Thyroid gland (tissue), 4 donors: ENCODE measurements at places on chromosomes 7 and 10. TPM values are rescaled to one million over a fixed set of nuclear protein-coding genes. Genes with fewer than 3 reads are reported as not detected.

The TRAPPC14 gene
- 12.2 TPM for total RNA-seq

DNA sequence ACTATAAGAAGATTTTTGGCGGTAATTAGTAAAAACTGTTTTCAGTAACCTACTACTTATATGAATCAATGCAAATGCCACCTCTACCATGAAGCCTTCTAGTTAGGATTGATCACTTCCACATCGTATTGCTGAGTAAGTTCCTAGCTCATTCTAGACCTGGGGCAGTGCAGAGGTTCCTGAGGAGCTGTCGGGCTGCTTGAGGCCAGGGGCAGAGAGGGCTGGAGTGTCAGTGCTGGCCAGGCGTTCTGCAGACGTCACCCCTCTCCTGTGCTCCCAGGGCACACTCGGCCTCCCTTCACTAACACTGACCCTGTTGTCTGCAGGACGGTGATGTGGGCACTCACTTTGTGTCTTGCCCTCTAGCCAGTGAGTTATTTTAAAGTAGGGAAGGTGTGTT is 275.7 kb downstream of the CELF2 start:
- DNase-seq = no peak
- no peaks in the 10 kb centered on the region for H3K27me3 ChIP-seq
- H3K4me3 ChIP-seq = no peak overlapping the region
- no peaks in the 10 kb centered on the region for H3K36me3 ChIP-seq
- no peak overlapping the region for H3K27ac ChIP-seq
- H3K4me1 ChIP-seq = no peaks in the 10 kb centered on the region

- no peak for DNase-seq
- no peaks in the 10 kb centered on the region for H3K27me3 ChIP-seq
- H3K4me3 ChIP-seq = no peak overlapping the region
- no peak overlapping the region for H3K27ac ChIP-seq
- no peaks in the 10 kb centered on the region for H3K36me3 ChIP-seq
These were observed 64.4 kb upstream of the PDGFA start for GRCh38 chr7:584122-584465.

The ACTL6B gene
- total RNA-seq = 0.93 TPM

The ZNF425 gene
- 3.8 TPM for total RNA-seq

The SEMA3A gene
- total RNA-seq = 8.1 TPM

The YKT6 gene
- 56.2 TPM for total RNA-seq

DNA sequence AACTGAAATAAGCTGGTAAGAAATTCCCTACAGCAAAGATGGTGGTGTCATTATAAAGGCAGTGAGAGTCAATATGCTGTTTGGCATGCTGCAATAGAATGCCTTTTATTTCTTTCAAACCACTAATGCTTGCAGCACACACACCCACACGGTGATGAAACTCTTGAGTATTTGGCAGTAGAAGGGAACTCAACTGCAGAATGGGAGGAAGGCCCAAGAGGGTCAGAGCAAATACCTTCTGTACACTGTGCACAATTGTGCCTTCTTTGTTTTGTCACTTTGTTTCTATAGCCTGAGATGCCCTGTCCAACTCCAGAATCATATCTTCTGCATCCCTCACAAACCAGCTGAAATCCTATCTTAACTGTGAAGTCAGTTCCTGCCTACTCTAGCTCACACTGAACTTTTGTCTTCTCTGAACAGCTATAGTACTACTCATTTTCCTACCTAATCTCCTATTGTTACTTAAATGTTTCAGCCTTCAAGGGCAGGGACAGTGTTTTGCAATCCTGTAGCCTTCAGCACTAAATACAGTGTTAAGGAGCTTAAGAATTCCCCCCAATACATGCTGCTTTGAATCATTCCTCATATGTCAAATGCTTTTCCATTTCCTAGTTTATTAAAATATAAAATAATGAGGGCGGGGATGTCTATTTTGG is 22.2 kb downstream of the MMS19 start:
- no peak for DNase-seq
- H3K4me3 ChIP-seq = no peak overlapping the region
- peaks cover 44% of the 10 kb centered on the region for H3K36me3 ChIP-seq
- no peak overlapping the region for H3K27ac ChIP-seq
- no peaks in the 10 kb centered on the region for H3K27me3 ChIP-seq
- no peaks in the 10 kb centered on the region for H3K4me1 ChIP-seq

DNA sequence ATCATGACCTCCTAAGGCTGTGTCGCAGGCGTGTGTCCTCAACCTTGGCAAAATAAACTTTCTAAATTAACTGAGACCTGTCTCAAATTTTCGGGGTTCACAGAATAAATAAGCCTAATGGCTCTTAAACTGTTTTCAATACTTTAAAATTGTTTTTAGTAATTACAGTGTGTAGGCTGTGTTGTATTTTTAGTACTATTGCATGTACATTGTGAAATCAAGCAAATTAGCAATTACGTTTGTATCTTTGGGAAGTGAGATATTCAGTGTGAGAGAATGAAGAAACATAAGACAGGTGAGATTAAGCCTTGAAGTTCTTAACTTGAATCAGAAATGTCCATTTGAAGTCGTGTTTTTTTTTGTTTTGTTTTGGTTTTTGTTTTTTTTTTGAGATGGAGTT is 4.8 kb upstream of the AKR1B10 start:
- H3K4me3 ChIP-seq = no peak overlapping the region
- H3K27ac ChIP-seq = no peak overlapping the region
- H3K4me1 ChIP-seq = peaks cover 3% of the 10 kb centered on the region
- no peak for DNase-seq
- H3K27me3 ChIP-seq = no peaks in the 10 kb centered on the region
- no peaks in the 10 kb centered on the region for H3K36me3 ChIP-seq

DNA sequence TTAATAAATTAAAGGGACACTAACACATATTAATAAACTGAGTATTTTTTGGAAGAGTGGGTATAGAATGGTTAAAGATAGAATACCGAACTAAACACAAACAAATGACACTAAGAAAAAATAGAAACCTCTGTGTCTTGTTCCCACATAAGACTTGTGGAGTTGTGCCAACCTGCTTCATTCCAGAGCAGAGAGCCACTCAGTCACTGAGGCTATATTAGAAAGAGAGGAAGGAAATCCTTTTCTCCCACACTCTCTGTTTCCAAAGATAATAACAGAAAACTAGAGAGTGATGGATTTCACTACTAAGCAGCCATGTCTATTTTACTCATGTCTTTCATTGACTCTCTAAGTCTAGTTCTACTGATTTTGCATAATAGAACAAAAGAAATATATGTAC is 26.0 kb downstream of the CTNNA3 start:
- no peak overlapping the region for H3K4me3 ChIP-seq
- no peak for DNase-seq
- H3K4me1 ChIP-seq = no peaks in the 10 kb centered on the region

The EVX1 gene
- not detected for total RNA-seq

DNA sequence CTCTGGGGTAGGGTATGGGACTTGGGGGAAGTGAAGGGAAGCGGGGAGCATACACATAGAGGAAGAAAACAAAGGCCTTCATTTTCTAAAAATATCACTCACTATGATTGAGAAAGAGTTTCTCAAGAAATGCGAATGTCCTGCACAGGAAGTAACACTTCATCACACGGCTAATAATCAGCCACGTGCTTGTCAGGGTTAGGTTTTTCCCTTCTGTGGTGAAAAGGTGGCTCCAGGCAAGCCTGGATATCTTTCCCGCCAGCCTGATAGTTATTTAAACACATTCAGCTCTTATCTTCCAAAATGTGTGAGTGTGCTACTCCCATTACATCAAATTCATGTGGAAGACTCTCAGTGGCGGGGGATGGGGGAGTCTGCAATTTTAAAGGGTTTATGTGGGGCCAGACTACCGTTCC is 166.4 kb upstream of the ADO start:
- H3K27me3 ChIP-seq = no peaks in the 10 kb centered on the region
- H3K4me1 ChIP-seq = no peaks in the 10 kb centered on the region
- H3K36me3 ChIP-seq = no peaks in the 10 kb centered on the region
- no peak for DNase-seq
- no peak overlapping the region for H3K27ac ChIP-seq
- H3K4me3 ChIP-seq = no peak overlapping the region

- H3K4me1 ChIP-seq = no peaks in the 10 kb centered on the region
- peak; percentile 41 for DNase-seq
- no peak overlapping the region for H3K4me3 ChIP-seq
These were observed 220.3 kb upstream of the STK17A start for GRCh38 chr7:43362652-43363034.

DNA sequence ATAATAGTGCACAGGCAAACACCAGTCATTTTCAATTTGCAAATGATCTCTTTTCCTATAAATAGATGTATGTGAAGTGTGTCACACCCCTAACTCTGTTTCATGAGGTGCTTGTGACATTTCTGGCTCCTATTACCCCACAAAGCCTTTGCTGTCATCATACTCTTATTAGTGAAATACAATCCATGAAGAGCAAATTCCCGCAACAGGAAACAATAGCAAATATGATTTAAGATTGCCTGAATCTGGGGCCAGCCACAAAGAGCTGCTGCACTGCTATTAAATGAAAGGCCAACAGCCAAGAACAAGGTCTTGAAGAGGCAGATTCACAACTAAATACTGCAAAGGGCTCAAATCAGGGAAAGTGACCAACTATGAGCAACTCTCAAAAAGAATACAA is 96.3 kb upstream of the CAV2 start:
- no peaks in the 10 kb centered on the region for H3K27me3 ChIP-seq
- H3K4me1 ChIP-seq = peaks cover 8% of the 10 kb centered on the region
- H3K36me3 ChIP-seq = no peaks in the 10 kb centered on the region
- no peak overlapping the region for H3K4me3 ChIP-seq

DNA sequence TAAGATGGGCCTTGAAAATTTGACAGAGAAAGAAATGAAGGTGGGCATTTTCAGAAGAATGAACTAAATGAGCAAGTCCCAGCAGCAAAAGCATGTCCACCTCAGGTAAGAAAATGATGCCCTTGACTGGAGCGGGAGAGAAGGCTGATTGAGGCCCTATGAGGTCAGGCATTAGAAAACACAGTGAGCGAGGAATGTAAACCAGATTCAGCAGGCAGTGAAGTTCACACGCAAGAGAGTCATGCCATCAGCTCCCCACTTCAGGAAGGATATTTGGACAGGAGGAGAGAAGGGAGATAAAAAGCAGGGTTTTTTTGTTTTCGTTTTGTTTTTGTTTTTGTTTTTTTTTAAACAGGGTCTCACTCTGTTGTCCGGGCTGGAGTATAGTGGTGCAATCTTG is 166.4 kb downstream of the PPP1R17 start:
- no peak for DNase-seq
- no peak overlapping the region for H3K27ac ChIP-seq
- no peaks in the 10 kb centered on the region for H3K27me3 ChIP-seq
- H3K36me3 ChIP-seq = no peaks in the 10 kb centered on the region

The CALCR gene
- not detected for total RNA-seq

The AHR gene
- 68.3 TPM for total RNA-seq

DNA sequence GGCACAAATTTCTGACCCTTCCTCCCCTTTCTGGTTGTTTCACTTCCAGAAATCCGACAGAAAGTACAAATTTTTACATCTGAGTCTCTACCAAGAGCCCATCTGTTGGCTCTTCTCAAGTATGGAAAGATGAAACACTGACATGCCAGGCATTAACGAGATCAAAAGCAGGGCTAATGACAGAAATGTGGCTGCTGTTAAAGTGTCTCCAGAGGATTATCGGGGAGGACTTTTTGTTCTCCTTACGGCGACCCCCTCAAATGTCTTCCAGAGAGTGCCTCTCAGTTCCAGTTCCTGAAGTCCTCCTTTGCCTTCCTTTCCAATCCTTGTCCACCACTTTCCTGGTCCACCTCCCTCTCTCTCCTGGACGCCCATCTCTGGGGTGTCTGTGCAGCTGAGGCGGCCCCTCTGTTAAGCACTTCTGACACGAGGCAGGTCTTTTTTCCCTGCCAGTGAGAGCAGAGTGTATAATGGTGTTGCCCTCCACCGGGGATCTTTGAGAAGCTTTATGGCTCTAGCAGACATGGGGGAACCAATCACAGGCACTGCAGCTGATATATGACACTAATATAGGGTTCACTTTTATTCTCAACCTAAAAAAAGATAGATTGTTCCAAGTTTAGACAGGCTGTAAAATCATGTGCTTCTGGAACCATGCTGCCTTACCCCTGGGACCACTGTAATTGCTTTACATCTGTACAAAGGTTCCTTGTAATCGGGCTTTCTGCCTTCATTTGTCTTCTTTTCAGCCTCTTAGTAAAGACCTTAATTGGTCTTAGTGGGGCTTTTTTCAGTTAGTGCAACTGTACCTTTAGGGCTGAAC is 757.1 kb downstream of the AUTS2 start:
- H3K27me3 ChIP-seq = no peaks in the 10 kb centered on the region
- H3K4me3 ChIP-seq = no peak overlapping the region
- DNase-seq = no peak
- H3K27ac ChIP-seq = no peak overlapping the region
- no peaks in the 10 kb centered on the region for H3K36me3 ChIP-seq

DNA sequence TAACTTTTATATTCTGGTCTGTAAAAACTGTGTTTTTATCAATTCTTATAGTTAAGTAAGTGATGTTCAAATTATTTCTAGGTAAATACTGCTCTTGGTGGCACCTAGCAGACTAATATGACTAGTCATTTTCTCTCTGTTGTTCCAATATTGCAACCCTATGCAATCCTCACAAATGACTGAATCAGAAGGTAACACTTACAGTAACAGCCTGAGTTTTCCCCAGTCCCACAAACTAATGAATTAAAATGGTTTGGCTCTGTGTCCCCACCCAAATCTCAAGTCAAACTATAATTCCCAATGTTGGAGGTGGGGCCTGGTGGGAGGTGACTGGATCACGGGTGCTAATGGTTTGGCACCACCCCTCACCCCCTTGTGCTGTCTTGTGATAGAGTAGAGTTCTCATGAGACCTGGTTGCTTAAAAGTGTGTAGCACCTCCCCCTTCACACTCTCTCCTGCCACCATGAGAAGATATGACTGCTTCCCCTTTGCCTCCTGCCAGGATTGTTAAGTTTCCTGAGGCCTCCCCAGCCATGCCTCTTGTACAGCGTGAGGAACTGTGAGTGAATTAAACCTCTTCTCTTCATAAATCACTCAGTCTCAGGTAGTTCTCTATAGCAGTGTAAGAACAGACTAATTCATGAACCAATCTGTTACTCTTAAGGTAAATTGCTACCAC is 43.5 kb downstream of the MTPN start:
- H3K4me1 ChIP-seq = peaks cover 60% of the 10 kb centered on the region
- no peak overlapping the region for H3K4me3 ChIP-seq
- no peak for DNase-seq
- no peak overlapping the region for H3K27ac ChIP-seq
- H3K27me3 ChIP-seq = no peaks in the 10 kb centered on the region

The SPAM1 gene
- total RNA-seq = not detected

GRCh38 chr10:24513155-24513554 is 210.5 kb downstream of the ARHGAP21 start:
- H3K4me1 ChIP-seq = no peaks in the 10 kb centered on the region
- DNase-seq = peak; percentile 22
- H3K27ac ChIP-seq = peak overlapping the region; percentile 26

The SGMS1 gene
- total RNA-seq = 98.9 TPM

The RNLS gene
- total RNA-seq = 10.6 TPM

GRCh38 chr7:30246392-30246791 is 38.0 kb upstream of the ZNRF2 start:
- H3K4me1 ChIP-seq = no peaks in the 10 kb centered on the region
- no peak overlapping the region for H3K4me3 ChIP-seq
- H3K27me3 ChIP-seq = no peaks in the 10 kb centered on the region
- no peak for DNase-seq
- H3K27ac ChIP-seq = no peak overlapping the region
- H3K36me3 ChIP-seq = no peaks in the 10 kb centered on the region

The ATOH7 gene
- not detected for total RNA-seq

- DNase-seq = no peak
- no peak overlapping the region for H3K4me3 ChIP-seq
- H3K27ac ChIP-seq = no peak overlapping the region
- H3K36me3 ChIP-seq = peaks cover 23% of the 10 kb centered on the region
- H3K27me3 ChIP-seq = no peaks in the 10 kb centered on the region
- peaks cover 20% of the 10 kb centered on the region for H3K4me1 ChIP-seq
These were observed 9.4 kb downstream of the NUB1 start for GRCh38 chr7:151351027-151351426.

The GRID2IP gene
- total RNA-seq = 0.46 TPM
